ENCODE measurements at places on chromosomes 2 and 18. TPM values are rescaled to one million over a fixed set of nuclear protein-coding genes. Genes with fewer than 3 reads are reported as not detected.

DNA sequence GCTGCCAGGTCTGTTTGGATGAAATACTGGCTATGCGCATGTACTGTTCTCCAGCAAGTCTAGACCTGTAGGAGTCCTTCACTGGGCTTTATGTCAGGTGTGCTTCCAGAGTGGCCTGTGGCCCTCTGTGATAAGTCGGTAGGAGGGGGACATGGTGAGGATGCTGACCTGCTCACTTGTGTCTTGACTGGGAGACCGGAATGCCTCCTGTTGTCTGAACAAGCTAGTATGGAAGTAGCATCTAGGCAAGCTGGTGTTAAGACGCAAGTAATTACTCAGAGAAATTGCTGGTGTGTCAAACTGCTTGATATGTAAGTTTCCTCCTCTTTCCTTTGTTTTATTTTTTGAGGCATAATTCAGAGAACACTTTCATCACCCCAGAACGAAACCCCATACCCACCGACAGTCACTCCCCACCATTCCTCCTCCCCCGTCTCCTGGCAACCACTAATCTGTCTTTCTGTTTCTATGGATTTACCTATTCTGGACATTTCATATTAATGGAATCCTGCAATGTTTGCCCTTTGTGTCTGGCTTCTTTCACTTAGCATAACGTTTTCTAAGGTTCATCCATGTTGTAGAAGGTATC is 76.4 kb downstream of the TMEM247 start:
- DNase-seq: no peak

DNA sequence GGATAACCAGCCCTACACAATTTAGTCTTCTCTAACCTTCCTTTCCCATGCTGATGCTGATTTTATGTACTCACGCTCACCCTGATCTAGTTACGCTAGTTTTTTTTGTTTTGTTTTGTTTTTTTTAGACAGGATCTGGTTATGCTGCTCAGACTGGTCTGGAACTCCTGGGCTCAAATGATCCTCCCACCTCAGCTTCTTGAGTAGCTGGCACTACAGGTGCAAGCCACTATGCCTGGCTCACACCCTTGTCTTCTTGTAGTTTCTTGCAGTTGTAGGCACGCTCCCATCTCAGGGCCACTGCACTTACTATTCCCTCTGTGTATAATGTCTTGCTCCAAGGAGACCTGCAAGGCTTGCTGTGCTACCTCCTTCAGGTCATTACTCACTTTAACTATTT is 6.2 kb downstream of the PELI1 start:
- no peak for DNase-seq

GRCh38 chr2:68877079-68877772 is 6.0 kb upstream of the BMP10 start:
- no peak for DNase-seq

GRCh38 chr2:130819608-130820278 is 17.0 kb upstream of the ARHGEF4 start:
- DNase-seq: no peak

DNA sequence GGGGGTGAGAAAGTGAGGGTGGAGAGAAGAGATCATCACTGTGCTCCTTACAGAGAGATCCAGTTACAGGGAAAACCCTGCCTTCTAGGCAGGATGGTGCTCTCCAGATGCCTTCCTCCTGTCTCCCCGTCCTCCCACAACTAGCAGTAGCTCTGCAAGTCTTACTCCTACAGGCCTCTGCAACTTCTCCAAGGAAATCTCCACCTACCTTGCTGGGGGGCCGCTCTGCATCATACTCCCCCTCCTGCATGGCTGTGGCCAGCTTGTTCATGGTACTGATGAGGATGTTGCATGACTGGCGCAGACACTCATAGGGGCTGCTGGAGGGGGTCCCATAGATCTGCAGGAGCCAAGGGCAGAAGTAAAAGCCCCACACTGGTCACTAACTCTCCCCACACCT is 14.1 kb downstream of the DCTN1 start:
- DNase-seq: no peak

GRCh38 chr2:154507186-154507585 is 191.3 kb upstream of the KCNJ3 start:
- DNase-seq: no peak

DNA sequence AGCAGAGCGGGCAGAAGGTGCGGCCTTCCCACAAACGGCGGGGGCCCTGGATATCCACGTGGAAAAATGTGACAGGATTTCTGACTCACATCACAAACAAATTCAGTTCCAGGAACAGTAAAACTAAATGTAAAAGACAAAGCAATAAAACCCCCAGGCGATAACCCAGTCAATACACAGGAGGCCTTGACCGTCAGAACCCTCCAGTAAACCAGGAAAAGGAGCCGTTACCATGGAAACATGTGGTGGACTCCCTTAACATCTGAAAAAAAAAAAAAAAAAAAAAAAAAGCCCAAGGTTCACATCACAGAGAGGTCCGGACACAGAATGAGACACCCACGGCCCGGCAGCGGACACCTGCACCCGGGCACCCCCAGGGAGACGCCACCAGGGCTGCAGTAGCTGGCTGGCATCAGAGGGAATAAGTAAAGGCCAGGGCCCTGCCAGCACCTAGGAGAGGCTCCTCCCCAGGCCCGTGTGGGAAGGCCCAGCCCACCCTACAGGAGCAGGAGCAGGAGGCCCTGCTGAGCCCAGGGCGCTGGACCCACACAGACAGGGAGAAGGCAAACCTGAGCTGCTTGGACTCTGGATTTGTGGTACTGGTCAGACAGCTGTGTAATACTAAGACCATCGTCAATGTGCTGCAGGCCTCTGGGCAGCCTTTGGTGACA is 83.7 kb downstream of the TMEM18 start:
- DNase-seq: no peak

- no peak for DNase-seq
These were observed 185.9 kb downstream of the PDE1A start for GRCh38 chr2:182240862-182241371.

DNA sequence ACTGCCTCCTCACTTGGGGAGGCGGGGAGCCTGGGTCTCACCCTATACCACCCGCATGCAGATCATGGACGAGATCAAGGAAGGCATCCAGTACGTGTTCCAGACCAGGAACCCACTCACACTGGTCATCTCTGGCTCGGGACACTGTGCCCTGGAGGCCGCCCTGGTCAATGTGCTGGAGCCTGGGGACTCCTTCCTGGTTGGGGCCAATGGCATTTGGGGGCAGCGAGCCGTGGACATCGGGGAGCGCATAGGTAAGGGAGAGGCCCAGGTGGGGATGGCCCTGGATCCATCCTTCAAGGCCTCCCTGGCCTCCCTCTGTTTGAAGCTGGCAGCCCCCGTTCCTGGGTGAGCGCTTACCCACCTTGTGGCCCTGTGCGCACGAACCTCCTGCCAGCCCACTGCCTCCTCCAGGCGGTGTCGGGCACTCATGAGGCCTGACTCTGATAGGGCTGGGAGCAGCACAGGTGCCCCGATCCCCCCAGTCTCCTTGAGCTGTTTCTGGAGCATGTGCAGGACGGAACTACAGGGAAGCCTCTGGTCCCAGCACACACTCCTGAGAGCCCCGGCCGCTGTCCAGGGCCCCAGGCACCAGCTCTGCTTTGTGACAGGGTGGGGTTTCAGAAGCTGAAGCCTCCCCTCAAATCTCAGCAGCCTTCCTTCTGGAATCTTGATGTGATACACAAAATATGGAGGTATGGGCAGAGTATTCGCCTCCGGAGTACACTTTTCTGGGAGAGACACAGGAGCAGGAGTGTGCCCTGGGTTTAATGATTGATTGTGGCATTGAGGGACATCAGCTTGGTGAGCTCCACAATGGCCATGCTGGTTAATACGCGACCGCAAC is 708 bp downstream of the AGXT start:
- no peak for DNase-seq

GRCh38 chr2:33321876-33322483 is 154.5 kb upstream of the RASGRP3 start:
- no peak for DNase-seq

DNA sequence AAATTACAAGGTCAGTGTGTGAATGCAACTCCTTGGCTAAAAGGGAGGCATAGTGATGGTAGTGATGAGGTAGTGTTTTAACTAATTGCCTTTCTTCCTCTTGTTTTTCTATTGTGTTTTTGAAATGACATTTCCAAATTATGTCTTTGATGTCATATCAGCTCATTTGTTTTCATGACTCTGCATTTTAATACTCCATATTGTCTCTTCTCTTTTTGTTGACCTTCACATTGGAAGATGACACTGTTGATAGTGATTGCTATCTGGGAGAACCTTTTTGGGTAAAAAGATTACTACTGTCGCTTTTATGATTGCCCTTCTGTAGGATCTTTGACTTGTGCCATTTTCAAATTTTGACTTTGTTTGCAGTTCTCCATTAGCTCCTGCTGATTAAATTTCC is 3.0 kb downstream of the GIGYF2 start:
- DNase-seq: no peak

DNA sequence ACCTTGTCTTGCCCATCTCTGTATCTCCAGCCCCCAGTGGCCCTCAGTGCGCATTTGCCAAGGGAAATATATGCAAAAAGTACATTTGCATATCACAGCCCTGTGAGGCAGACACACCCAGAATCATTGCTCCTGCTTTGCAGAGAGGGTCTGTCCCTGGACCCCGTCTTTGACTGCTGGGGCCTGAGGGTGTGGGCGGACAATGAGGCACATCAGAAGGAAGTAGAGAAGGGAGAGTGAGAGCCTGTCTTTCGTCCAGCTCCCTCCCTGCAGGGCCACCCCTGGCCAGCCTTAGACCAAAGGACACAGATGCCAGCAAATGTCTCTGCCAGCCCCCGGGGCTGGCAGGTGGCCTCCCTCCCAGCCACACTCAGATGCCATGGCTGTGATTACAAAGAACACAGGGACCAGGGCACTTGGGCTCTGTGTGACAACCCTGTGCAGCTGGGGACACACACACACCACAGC is 516.2 kb upstream of the MYT1L start:
- no peak for DNase-seq

GRCh38 chr18:48639772-48640432 is 101.1 kb downstream of the CTIF start:
- peak; percentile 85 for DNase-seq

Gene APLF
- 6.4 TPM for total RNA-seq

Gene MAP3K20
- total RNA-seq: 71.8 TPM

Gene SERPINB13
- not detected for total RNA-seq

Gene CHST9
- total RNA-seq: not detected

Gene C1QL2
- not detected for total RNA-seq

Gene IL36RN
- not detected for total RNA-seq
